ENCODE measurements at places on chromosomes 4 and X.

DNA sequence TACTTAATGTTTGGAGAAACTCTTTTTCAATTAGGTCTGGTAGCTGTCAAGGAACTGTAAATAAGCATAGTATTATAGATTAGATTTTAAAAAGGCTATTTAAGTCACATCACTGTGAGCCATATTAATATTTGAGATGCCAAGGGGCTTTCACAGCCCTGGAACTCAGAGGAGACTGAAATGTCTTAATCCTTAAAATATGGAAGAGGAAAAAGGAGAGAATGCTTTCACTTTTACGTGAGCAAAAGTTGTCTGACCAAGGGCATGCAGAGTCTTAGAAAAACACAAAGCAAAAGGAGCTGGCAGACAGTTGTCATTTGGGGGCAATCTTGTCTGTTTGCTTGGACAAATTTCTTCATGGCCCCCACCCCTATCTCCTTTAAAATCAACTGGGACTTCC, 253.2 kb upstream of the IGFBP7 start:
- DNase-seq = no peak

GRCh38 chrX:33198561-33199279, 12.6 kb downstream of the DMD start:
- DNase-seq = no peak

GRCh38 chrX:56813318-56813837, 84.3 kb downstream of the NBDY start:
- no peak for DNase-seq

- no peak for DNase-seq
Observed at GRCh38 chr4:110989125-110989524, 366.2 kb upstream of the PITX2 start.

DNA sequence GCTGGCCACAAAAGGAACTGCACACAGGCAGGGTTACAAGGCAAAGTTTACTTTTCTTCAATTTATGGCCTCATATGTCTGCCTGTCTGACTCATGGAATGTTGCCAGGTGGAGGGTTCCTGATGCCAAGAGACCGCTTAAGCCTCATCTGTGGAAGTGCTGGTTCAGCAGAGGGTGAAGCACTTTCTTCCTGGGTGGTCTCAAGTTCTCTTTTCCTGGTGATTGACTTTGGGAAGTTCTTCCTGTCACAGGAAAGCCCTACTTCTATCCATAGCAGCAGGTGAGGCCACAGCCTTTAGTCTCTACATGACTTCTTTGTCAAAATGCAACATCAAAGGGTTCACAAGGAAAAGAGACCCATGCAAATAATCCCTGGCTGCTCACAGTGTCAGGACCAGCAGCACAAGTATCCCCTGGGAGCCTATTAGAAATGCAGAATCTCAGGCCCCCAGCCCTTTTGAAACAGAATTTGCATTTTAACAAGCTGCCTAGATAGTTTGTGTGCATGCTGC, 81.4 kb upstream of the IGFBP7 start:
- peak; percentile 88 for DNase-seq

GRCh38 chrX:10011991-10012390, 44.8 kb downstream of the CLDN34 start:
- DNase-seq = no peak

DNA sequence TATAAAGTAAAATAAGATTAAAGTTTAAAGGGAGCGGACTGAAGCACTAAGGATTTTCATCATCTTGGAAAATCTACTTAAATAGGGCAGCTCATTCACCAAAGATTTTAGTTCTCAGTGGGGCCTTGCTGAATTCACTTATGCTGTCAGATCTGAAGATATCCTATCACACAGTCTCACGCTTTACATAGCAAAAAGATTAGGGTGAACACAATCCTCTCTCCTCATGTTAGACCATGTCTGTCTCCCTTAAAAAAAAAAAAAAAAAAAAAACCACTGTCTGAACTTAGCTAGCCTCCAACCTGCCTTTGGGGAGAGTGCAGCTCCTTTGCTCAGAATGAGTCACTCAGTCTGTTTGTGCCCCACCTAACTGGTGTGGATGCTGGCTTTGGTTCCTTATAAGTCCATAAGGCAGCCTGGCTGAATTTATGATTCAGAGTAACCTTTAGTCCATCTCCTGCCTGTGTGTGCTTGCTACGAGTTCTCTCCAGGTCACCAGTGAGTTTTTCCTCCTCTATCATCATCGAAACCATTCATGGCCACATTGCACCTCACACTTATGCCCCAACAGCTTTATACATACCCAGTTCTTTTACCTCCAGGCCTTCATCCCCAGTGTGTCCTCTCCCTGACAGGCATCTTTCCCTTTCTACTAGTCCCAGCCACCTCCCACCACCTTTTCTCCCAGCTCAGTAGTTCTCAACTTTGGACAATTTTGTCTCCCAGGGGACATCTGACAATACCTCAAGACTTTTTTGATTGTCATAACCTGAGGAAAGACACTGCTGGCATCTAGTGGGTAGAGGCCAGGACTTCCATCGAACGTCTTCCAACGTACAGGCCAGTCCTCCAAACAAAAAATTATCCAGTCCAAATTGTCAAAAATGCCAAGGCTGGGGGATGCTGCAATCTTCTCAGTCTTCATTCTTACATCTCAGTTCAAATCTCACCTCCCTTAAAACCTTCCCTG, 220.7 kb upstream of the EMCN start:
- DNase-seq = no peak

Data from iPS DF 6.9 (cell line).